ENCODE measurements at places on chromosomes 1 and 21.

GRCh38 chr21:38769191-38769780 lies 36.4 kb upstream of the ETS2 start:
- DNase-seq: no peak

DNA sequence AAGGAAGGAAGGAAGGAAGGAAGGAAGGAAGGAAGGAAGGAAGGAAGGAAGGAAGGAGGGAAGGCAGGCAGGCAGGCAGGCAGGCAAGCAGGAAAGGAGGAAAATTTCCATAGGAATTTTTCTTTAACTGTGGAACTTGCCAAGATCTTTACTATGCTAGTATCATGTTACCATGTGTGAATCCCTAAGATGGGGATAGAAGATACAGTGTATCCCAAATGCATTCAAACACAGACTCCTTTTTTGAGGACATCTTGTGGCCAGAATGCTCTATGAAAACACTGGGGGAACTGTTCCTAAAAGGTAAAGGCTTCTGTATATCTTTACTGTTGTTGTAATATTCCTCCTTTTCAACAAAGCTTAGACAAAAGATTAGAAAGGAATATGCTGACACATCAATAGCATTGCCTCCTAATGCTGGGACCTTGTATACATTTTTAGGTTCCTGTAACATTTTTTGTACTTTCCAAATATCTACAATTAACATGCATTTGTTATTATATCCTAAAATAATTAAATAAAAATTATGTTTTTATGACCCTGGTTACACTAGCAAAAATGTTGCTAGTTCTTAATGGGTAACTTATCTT lies 20.6 kb downstream of the CCDC190 start:
- no peak for DNase-seq

DNA sequence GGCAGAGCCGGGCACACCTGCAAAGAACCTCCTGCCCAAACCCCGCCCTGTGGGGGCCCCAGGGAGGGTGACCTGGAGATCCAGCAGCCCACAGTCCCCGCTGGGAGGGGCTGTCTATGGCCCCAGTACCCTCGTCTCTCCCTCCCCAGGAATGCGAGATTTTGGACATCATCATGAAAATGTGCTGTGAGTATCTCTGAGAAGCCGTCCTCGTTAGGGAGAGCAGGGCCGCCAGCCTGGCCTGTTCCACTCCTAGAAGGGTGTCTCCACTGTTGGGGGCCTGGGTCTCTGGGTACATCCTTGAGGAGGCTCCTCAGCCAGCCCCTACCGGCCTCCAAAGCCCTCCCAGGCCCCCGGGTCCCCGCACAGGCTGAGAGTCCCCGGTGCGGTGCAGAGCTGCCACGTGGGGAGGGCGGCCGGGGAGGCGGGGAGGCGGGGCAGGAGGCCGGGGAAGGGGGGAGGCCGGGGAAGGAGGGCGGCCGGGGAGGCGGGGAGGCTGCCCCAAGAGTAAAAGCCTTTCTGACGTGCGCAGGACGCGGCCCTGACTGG lies 18.7 kb downstream of the COL6A1 start:
- DNase-seq: no peak

GRCh38 chr1:152188673-152189591 lies 29.9 kb upstream of the RPTN start:
- DNase-seq: peak; percentile 63

- peak; percentile 47 for DNase-seq
Measured at GRCh38 chr1:243286409-243287122, 30.7 kb downstream of the SDCCAG8 start.

DNA sequence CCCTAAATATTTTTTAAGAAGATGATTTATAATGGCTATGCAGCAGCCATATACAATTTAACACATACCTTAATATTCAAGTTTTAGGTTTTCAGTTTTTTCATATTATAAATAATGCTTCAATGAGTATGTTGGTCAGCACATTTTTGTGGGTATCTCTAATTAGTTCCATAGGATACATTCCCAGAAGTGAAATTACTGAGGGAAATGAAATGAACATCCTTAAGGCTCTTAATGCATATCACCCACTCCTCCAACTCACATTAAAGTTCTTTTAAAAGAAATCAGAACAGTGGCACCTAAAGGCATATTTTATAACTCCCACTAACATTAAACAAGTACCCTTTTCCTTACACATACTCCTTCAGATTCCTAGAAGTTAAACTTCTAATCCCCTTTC lies 56.1 kb downstream of the EYA3 start:
- DNase-seq: no peak

GRCh38 chr1:31703431-31704270 lies at the start of gene COL16A1:
Gene COL16A1 (minus strand): TSS chr1:31704017. CDS start chr1:31702193, 1,824 bp downstream.
- DNase-seq: no peak

DNA sequence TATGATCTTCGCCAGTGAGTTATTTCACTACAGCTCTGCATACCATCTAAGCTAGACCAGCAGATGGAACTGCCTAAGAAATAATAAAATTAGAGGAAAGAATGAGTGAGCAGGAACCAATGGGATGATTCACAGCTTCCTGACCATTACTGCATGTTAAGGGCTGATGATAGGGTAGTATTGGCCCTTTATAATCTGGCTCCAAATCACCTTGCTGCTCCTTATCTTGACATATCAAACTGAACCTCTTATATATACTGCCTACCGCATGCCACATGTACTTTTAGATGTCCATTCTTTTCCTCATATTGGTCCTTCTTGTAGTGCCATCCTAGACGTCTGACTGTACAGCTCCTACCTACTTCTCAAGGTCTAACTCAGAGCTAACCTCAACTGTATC lies 524.4 kb downstream of the DPYD start:
- DNase-seq: no peak

- DNase-seq: no peak
Measured at GRCh38 chr1:200038981-200039848, 11.7 kb downstream of the NR5A2 start.

- no peak for DNase-seq
Measured at GRCh38 chr1:13702425-13703127, 2.6 kb downstream of the PRDM2 start.

DNA sequence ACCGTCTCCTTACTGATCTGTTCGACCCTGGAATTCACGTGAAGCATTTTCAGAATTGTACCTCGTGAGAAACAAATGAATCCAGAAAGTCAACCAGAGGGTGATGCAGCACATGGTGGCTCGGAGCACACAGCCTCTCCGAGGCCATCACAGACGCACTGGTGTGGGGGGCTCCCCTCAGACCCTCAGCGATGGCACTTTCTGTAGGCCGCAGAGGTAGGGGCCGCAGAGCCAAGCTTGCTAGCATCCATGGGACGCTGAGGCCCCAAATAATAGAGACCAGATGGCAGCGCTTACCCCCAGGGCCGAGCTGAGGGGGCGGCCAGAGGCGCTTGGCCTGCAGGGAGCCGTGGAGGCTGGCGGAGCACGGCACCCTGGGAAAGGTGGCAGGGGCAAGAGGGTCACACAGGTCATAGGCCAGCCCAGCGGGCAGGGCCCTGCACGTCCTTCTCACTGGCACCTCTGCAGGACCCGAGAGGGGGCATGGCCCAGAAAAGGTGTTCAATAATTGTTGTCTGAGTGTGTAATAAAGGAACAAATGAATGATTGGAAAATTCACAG lies 28.1 kb upstream of the COL6A2 start:
- no peak for DNase-seq

DNA sequence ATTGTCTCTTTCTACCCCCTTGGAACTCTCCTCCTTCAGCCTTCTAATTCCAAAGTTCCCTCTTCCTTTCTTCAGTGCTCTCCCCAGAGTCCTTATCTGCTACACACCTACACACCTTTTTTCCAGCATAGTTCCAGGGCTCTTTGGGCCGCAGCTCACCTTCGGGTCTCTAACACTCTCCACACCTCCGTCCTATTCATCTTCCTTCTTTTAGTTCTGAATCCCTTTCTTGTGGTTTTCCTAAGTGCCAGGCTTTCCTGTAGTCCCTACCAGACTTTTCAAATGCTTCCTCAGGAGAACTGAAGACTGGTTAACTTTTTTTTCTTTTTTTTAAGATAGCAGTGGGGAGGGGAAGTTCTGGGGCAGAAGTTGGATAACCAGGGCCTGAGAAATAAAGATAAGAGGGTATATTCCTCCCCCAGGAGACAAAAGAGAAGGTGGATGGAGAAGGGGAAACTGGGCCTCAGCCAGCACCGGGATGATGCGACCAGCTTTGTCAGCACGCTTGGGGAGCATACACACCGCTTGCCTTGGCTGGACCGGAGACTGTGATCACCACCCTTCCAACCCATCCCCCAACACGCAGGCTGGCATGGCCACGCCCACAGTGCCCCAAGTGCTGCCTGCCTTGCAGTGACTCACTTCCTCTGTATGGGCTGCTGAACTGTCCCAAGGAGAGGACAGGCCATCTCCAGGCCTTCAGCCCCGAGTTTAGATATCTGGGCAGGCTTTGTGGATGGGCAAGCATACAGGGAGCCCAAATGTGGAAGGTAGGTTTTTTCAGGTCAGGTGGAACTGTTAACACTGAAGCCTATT lies 2.5 kb upstream of the CERS2 start:
- peak; percentile 91 for DNase-seq

GRCh38 chr1:41758500-41758899 lies 160.2 kb downstream of the HIVEP3 start:
- DNase-seq: no peak

- DNase-seq: no peak
Measured at GRCh38 chr1:43822040-43822690, 111.4 kb upstream of the ARTN start.

Measured in pons (tissue), 1 donor.